ENCODE measurements at places on chromosomes 16 and 17.

- no peak for DNase-seq
Measured at GRCh38 chr17:42049834-42050392, 488 bp downstream of the C17orf113 start.

DNA sequence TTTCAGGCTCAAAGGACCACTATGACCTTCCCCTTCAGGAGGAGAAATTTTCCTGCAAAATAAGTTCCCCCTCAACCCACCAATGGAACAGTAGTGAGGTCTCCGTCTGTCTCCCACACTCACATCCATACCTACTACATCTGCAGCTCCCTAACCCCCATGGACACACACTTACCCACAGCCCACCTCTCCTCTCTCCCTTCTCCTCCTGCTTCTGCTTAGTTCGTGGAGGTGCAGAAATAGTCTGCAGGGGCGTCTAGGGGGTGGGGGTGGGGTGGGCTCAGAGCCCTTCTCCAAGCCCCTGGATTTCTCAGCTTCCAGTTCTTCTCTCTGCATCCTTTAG is 8.9 kb downstream of the HOXB4 start:
- DNase-seq: no peak

GRCh38 chr16:1770328-1771187 is 785 bp downstream of the NME3 start:
- peak; percentile 72 for DNase-seq

DNA sequence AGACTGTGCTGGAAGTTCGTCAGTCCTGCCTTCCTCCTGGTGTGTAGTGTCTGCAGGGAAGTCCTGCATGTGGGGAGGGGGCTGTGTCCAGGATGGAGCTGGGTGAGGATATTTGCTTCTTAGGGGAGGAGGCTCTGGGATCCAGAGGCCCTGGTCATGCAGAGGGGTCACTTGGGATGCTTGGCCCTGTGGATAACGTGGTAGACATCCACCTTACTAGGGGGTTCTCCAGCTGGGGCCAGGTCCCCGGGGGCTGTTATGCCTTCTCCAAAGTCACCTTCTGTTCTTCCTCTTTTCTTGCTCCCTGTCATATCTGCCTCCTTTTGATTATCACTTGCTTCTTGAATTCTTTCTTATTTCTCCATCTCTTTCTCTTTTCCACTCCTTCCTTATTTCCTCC is 43.8 kb downstream of the SLC6A2 start:
- DNase-seq: no peak

DNA sequence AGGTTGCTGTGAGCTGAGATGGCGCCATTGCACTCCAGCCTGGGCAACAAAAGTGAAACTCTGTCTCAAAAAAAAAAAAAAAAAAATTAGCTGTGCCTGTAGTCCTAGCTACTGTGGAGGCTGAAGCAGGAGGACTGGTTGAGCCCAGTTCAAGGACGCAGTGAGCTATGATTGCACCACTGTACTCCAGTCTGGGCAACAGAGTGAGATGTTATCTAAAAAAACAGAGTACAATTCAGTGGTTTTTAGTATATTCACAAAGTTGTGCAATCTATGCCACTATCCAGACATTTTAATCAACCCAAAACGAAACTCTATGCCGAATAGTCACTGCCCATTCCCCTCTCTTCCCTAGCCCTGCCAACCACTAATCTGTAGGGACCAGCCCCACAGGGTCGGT is 25.1 kb downstream of the C16orf54 start:
- DNase-seq: no peak

GRCh38 chr17:74282587-74283370 is 8.7 kb downstream of the DNAI2 start:
- no peak for DNase-seq

DNA sequence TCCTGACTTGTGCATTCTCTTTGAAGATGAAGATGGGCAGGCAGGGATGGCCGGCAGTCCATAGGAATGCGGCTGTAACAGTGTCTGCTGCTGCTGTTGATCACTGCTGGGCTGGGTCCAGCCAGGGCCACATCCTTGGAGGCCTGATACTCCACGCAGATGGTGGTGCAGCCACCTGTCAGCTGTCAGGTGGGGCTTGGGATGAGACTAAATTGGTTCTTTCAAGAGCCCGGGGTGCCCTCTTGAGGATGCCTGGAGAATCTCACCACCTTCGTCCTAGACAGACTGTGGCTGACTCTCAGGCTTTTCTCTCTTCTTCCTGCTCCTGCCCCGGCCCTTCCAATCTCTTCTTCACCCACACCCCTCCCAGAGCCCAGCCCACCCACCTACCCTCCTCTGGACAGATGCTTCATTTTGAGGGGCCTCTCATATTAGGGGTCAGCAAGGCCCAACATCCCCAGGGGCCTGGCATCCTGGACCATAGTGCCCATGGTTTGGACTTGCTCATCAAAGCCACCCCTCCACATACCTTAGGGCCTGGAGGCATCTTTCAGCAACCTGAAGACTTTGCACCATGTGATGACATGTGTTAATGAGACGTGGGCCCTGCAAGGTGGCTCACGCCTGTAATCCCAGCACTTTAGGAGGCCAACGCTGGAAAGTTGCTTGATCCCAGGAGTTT is 19.1 kb downstream of the OSBPL7 start:
- peak; percentile 70 for DNase-seq

- DNase-seq: no peak
Measured at GRCh38 chr16:31710134-31710533, 163.5 kb upstream of the ZNF267 start.

DNA sequence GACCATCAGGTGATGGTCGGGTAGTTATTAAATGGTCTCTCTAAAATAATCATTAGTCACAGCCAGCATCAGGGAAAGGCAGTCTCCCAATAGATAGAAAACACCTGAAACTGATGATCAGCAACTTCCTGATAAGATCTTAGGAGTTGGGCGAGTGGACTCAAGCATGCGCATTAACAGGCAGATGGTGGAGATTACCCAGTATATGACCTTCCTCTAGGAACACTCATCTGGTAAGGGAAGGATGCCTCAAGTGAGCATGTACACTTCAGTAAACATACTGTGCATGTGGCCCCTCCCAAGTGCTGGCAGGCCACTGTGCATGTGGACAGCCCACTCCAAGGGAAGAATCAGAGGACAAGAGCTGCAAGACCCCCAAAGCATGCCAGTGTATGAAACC is 105.9 kb downstream of the ABCC12 start:
- DNase-seq: no peak

DNA sequence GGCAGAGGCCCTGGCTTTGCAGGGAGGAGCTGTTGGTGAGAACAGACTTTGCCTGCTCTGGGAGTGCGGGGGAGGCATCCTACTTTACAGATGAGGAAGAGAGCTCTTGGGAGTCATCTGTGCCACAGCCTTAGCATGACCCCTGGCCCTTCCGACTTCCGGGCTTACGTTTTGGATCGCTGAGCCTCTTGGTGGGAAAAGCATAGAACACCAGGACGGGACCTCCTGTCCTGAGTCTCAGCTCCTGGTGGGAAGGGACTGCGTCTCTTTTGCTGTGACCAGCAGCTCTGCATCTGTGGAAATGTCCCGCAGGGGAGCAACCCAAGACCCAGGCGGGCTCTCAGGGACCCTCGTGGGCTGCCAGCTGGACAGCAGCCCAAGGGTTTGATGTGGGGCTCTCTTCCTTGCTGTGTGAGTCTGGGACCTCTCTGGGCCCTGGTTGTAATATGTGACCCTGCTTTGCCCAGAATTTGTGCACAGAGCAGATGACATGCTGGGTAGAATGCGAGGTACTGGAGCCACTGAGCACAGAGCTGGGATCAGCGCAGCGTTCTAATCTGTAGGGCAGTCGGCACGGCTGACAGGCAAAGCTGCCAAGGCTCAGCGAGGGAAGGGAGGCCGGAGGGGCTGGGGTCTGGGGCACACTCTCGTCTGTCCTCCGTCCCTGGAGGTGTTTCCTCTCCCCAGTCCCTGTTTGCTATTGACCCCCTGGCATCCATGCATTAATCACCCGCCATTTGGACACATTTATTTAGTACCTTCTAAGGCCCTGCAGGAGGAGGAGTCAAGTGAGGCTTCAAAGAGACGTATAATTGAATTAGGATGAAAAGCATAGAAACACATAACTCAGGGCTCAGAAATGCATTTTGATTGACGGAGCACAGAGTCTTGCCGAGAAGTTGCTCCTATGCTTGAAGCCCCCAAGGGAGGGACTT is 64.0 kb downstream of the NT5M start:
- DNase-seq: peak; percentile 17

- DNase-seq: no peak
Measured at GRCh38 chr17:31778523-31778922, 80.5 kb downstream of the COPRS start.

- no peak for DNase-seq
Measured at GRCh38 chr16:14564861-14565687, 65.0 kb downstream of the PARN start.

DNA sequence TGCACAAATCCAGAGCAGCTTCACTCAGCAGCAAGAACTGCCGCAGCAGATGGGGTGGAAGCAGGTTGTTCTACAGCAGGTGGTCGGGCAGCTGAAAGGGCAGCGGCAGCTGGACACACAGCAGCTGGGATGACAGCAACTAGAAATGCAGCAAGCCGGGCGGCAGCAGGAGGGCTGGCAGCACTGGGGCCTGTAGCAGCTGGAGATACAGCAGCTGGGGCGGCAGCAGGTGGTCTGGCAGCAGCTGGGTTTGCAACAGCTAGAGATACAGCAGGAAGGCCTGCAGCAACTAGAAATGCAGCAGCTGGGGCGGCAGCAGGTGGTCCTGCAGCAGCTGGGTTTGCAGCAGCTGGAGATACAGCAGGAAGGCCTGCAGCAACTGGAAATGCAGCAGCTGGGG is 460 bp downstream of the KRTAP4-3 start:
- peak; percentile 50 for DNase-seq

- DNase-seq: no peak
Measured at GRCh38 chr16:67963662-67964321, 4.6 kb downstream of the SLC12A4 start.

GRCh38 chr17:22703786-22704441 is 1011.6 kb downstream of the KCNJ18 start:
- DNase-seq: no peak
